ENCODE measurements at places on chromosomes 6 and 20.

DNA sequence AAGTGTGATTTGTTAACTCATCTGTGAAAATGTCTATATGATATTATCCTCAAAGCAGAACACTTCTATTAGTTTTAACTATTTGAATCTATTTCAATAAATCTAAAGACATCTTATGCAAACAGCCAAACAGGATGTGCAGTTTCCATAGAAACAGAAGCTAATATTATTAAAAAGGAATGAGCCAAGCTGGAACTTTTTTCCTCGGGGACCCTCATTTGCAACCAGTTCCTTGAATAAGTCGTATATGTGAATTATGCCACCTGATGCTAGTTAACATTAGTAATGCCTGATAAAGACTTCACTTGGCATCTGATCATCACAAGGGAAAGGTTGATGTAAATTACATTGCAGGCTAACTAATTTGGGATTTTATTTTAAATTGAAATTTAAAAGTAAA lies 216.9 kb upstream of the SMLR1 start:
- no peak for DNase-seq

GRCh38 chr6:53199156-53199555 lies 50.5 kb upstream of the GCM1 start:
- DNase-seq: no peak

- peak; percentile 33 for DNase-seq
Observed at GRCh38 chr6:87756858-87757257, 54.8 kb upstream of the AKIRIN2 start.

- DNase-seq: no peak
Observed at GRCh38 chr6:22921828-22922227, 352.5 kb downstream of the HDGFL1 start.
